ENCODE measurements at places on chromosomes 3 and 15.

DNA sequence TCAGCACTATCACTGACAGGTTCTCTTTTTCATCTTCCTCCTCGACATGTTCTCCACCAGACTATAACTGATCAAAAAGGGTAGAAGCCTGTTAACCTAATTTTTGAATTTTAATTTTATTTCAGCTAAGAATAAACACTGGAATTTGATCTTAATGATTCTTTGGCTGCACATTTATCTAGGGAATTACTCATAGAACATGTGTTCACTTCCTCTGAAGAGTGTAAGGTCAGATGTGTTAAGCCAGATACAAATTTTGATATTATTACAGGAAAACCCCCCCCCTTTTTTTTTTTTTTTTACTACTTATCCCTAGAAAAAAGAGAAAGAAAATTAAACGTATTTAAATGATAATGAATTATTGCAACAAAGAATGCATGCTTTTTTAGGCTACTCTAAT, 15.0 kb downstream of the DCBLD2 start:
- no peak for DNase-seq

- DNase-seq: no peak
These were observed 31.1 kb upstream of the NEO1 start for GRCh38 chr15:73021139-73021621.

GRCh38 chr3:52140000-52140399, 14.2 kb downstream of the POC1A start:
- DNase-seq: no peak

DNA sequence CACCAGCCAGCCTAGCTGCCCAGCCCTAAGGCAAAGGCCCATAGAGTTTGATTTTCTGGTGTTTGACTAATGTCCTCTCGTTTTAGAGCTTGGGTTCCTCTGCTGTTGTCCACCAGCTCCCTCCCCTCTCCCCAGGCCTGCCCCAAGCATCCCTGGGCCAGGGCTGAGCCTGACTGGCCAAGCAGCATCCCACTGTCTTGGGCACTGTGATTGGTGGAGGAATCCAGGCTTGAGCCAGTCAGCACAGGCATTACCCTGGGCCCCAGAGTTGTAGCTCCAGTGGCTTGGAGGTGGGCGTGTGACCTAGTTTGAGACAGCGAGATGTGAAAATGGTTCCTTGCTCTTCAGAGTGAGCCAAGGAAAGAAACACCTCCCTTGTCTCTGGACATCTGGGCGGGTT, 155.3 kb upstream of the MEF2A start:
- no peak for DNase-seq

DNA sequence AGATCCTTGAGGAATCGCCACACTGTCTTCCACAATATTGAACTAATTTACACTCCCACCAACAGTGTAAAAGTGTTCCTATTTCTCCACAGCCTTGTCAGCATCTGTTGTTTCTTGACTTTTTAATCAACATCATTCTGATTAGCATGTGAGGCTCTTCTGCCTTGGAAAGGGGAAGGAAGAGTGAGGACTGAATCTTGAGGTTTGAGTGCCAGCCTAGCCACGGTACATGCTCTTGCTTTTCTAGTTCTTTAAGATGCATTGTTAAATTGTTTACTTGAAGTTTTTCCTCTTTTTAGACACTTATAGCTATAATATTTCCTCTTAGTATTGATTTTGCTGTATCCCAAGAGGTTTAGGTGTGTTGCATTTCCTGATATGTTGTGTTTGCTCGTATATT, 596.1 kb downstream of the OTOL1 start:
- DNase-seq: no peak
